ENCODE measurements at places on chromosomes 3 and 15.

GRCh38 chr3:171533702-171534101 is 73.5 kb upstream of the TNIK start:
- DNase-seq = no peak

DNA sequence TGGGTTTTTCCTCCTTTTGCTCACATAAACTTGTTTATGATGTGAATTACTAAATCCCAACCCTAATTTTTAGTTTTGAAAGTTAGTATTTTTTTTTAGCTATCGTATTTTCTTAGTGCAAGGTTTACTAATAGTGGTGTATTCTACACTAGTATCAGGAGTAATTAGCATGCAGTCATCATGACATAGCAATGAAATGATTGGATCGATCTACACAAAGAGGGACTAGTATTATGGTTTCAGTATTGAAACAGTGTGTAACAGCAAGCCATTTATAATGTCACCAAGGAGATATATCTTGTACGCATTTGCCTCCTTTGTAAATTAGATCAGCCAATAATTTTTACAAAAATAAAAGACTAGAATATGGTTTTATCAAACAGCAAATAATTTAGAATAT is 38.7 kb downstream of the RNF111 start:
- no peak for DNase-seq

DNA sequence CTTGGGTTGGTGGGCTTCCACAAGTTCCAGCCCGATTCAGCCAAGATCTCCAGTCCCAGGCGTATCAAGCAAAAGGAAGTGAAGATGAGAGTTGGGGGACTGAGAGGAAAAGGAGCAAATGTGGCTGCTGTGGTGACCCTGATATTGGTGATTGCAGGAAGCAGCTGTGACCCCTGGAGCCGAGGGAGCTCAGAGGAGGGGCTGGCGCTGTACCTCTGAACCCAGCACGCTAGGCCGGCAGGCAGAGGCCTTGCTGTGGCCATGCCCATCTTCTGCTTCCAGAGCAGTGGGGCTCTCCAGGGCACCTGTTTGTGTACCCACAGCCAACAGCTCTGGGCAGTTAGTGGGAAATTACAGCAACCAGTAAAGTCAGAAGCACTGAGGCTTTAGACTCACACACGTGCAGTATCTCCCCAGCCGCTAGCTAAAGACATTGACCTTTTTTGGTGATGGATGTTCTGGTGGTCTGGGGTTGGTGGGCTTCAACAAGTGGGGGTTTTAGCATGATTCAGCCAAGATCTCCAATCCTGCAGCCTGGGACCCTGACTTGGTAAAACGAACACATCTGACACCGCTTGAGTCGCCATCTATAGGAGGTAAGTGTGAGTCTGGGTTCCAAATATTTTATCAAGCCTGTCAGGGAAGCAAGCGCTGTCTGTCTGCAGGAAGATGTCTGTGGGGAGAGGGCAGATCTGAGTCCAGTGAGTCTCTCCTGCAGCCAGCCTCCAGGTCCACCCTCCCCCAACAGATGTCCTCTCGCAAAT is 33.1 kb downstream of the TM2D3 start:
- DNase-seq = no peak

DNA sequence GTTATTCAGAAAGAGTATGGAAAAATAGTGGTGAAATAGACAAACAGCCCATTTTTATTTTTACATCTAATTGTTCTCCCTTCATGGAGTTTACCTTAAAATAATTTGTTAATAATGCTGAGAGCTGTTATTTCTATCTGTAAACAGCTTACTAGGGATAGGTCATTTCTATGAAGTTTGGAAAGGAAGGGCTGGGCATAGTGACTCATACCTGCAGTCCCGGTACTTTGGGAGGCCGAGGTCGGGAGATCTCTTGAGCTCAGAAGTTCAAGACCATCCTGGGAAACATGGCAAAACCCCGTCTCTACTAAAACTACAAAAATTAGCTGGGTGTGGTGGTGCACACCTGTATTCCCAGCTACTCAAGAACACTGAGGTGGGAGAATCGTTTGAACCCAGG is 624.3 kb upstream of the LMCD1 start:
- DNase-seq = no peak

DNA sequence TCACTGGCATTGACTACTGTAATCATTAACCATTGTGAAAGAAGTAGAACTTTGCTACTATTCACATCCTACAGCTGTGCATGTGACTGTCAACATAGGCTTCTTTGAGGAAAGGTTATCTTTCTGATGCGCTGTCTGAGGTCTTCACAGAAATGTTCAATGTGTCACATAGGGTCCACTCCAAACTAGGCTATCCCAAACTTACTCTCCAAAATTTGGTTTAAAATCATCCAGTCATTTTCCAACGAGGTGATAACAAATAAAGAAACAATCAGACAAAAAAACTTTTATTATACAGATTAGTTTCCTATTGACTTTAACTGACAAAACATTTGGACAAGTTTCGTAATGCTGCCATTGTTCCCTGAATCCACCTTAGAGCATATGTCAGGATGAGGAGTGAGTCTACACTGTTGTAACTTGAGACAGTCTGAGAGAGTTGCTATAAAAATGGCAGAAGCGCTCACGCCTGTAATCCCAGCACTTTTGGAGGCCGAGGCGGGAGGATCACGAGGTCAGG is 511.6 kb downstream of the PLOD2 start:
- no peak for DNase-seq

GRCh38 chr3:39343076-39343717 is 13.7 kb downstream of the CCR8 start:
- no peak for DNase-seq

GRCh38 chr3:50201573-50202315 is 3.3 kb upstream of the SLC38A3 start:
- no peak for DNase-seq

DNA sequence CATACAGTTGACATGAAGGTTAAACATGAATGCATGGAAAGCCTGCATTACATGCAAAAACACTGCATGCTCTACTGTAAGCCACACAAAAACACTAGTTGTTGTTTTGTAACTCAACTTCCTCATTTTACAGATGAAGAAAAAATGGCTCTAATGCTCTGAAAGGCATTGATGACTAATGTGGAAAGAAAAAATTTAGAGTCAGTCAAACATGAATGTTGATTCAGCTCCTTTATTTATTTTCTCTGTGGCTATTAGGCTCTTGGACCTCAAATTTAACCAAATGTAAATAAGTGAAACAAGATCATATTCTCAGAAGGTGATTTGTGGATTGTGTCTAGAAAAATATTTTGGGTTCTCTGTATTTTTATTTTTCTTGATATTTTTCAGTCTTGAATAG is 336.7 kb upstream of the ZNF717 start:
- DNase-seq = no peak

DNA sequence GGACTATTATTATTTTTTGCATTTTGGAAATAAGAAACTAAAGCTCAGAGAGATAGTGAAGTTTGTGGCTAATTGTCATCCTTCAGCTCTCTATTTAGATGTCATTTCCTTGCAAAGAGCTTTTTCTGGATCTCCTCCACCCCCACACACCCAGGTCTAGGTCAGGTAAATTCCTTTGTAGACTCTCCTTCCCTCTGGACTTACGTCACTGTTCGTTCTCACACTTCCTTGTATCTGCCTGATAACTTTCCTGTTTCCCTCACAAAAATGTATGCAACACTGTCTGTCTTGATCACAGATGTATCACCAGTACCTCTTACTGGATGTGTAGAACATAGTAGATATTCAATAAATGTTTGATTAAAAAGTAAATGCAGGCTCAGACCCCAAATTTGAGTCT is 6.1 kb upstream of the MB21D2 start:
- DNase-seq = no peak

- DNase-seq = no peak
Measured at GRCh38 chr3:179281825-179282224, 30.9 kb upstream of the KCNMB3 start.

DNA sequence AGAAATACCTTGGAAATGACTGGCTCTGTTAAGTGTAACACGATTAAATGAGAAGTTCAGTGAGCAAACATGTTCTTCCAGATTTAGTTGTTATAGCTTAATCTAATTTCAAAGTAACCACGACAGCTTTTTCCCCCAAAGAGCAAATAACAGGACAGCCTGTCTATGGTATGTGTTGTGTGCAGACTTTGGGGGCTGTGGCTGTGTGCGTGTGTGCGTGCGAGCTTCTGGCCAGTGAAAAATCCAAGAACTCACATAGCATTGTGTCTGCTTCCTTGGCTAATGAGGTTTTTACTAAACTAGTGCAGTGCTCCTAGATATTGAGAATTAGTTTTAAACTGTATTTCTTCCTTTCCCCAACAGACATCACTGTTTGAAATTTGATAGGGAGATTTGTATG is 167.1 kb downstream of the CACNA1D start:
- no peak for DNase-seq

DNA sequence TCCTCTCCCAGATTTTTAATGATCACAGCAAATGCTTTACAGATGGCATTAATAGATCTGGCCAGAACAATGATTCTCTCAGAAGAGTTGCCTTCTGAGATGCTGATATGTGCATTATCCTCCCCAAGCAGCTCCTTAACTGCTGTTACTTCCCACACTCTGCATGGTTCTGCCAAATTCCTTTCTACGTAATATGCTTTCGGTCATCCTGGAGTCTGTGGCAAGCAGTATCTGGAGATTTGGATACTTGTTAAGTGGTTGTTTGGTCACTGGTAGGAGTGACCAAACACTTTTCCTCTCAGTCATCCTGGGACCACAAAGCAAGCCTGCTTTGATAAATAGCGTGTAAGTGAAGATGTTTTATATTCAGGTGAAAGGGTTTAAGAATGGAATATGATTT is 71.1 kb upstream of the CCNL1 start:
- DNase-seq = no peak

DNA sequence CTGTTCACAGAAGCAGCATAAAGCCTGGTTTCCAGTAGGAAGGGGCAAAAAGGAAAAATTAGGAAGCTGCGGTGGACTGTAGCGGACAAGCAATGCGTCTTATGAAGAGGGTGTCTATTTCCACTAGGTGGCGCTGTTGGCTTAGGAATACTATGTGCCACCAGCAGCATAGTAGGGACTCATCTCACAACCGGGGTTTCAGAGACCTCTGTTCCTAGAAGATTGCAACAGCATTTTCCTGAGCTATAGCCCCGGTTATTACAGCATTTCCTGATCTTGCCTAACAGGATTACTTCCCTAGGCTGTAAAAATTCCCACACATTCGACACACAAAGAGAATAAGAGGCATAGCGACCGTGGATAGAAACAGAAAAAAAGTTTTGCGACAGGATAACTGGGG is 683.0 kb downstream of the TBL1XR1 start:
- DNase-seq = no peak

GRCh38 chr3:58998476-58999117 is 51.2 kb downstream of the CFAP20DC start:
- no peak for DNase-seq

DNA sequence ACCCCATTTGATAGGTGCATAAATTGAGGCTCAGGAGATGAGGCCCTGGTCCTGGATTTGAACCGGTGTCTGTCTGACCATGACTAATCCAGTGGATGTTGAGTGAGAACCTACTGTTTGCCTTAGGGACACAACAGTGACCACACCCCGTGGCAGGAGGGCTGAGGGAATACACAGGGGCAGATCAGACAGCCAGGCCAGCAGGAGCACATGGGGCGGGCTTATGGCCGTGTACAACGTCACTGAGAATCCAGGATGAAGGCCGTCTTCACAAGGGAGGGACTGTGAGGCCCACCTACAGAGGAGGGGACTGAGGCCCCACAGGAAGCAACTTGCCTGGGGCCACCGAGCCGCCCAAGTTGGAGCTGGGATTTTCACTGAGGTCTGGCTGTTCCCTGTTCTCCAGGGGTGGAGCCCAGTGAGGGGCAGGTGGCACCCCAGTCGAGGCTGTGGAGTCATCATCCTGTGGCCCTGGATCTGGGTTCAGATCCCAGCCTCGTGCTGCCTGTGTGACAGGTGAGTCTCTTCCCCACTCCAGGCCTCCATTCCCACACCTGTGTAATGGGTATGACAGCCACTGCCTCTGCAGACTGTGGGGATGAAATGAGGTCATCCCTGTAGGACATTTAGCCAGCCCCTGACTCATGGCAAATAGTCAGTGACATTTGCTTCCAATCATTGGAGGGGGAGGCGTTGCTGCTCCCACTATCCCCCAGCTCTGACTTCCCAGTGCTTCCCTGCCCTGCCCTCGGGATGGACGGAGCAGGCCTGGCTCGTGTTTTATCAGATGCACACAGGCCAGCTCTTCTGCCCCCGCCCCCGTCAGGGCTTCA is 6.3 kb upstream of the PLXND1 start:
- no peak for DNase-seq

GRCh38 chr3:23319366-23320312 is 116.5 kb downstream of the UBE2E2 start:
- DNase-seq = no peak

DNA sequence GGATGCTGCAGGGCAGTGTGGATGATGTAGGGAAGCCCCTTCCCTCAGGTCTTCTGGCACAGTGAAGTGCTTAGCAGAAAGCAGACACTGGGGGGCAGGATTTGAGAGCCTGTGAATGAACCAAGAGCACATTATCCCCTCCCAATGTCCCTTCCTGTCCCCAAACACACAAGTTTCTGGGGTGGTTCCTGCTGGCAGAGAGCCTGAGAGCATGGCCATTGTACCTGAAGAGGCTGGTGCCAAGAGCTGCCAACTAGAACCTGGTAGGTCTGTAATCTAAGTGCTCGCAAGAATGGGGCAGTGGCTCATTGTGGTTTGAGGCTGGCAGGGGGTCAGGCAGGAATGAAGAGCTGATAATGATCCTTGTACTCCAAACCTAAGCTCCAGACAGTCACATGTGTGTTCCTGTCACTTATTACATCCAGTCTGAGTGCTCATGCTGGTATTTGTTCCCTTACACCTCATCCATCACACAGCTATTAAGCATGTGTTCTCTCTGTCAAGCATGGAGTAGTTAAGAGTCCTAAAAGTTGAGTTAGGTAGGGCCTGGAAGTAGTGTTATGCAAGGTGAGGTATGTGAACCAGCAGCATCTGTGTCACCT is 6.7 kb upstream of the CCR1 start:
- no peak for DNase-seq

DNA sequence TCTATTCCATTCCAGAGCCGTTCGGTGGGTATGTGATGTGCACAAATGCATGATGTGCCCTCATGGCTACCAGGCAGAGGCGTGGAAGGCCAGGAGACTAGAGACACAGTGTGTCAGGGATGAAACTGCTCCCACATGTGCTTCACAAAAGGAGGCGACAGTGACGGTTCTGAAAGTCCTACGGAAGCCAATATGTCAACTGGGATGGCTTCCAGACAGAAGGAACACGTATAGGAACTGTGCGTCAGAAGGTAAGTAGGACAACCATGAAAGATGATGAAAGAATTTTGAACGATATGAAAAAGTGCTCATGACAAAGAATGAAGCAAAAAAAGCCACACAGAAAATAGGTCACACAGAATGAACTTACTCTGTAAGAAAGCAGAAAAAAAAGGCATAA is 34.1 kb downstream of the GLB1 start:
- DNase-seq = no peak

Measured in breast epithelium (tissue), 4 donors.